A673 (cell line): ENCODE measurements at places on chromosomes 5 and 9. TPM values are rescaled to one million over a fixed set of nuclear protein-coding genes. Genes with fewer than 3 reads are reported as not detected.

DNA sequence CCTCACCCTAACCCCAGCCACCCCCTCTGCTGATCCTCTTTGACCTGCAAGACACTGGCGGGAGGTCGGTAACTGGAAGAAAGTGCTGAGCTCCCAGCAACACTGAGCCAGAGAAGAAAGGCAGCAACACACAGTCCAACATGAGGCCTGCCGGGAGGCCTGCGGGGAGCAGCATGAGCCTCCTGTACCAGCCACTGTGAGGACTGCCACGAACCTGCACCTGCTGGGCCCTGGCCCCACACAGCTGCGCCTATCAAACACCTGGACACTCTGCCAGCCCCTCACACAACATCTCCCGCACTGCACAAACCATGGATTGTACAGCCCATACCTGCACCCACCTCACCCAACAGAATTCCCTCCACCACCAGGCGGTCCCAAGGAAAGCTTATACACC, 18.3 kb downstream of the CAMK2A start:
- no peak for DNase-seq

DNA sequence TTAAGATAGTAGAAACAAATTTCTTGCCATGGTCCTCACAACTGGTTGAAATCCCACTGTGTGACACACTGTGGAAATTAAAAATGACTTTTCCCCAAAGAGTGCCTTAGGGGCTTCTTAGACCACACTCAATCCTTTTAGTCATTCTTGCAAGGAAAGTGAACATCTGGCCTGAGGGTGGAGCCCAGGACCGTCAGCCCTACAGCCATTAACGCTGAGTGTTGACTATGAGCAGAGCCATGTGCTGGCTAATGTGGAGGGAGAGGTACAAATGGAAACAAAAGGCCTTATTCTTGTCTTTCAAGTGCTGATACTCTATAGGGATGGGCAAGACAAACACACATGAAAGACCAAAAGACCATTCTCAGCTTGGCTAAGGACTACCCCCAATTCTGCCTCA, 456.5 kb downstream of the ZSWIM6 start:
- DNase-seq, result no peak

DNA sequence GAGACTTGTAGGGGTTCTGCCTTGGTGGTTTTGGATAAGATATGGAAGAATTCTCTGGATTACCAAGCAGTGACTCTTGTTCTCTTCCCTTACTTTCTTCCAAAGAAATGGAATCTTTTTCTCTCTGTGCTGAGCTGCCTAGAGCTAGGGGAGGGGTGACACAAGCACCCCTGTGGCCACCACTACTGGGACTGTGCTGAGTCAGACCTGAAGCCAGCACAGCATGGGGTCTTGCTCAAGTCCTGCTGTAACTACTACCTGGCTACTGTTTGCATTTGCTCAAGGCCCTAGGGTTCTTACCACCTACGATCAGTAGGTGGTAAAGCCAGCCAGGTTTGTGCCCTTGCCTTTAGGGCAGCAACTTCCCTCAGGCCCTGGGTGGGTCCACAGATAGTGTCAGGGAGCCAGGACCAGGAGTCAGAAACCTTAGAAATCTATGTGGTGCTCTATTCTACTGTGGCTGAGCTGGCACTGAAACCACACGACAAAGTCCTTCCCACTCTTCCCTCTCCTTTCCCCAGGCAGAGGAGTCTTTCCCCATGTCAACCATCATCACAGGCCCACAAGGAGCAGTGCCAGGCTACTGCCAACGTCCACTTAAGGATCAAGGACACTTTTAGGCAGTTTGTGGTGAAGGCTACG, 53.8 kb downstream of the SREK1 start:
- DNase-seq, result no peak

- DNase-seq, result no peak
Observed at GRCh38 chr5:127656825-127657224, 7.9 kb downstream of the CTXN3 start.

GRCh38 chr9:104766025-104766424, 2.1 kb downstream of the NIPSNAP3B start:
- DNase-seq, result no peak

DNA sequence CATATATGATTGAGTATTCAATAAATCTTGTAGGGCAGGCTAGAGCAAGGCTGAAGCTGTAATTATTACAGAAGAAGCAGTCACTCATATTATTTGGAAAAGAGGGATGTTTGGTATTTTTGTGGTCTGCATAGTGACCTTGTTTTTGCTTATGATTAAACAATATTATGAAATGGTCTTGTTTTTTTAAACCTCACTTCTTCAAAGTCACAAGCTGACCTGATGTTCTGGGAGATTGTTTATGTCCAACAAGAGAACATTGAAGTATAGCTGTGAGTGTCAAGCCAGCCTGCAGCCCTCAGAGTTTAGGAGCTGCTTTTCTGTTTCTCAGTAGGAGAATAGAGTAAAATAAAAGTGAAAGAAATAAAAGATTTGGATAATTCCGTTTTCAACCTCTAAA, 342.2 kb downstream of the LRRC70 start:
- DNase-seq, result no peak

DNA sequence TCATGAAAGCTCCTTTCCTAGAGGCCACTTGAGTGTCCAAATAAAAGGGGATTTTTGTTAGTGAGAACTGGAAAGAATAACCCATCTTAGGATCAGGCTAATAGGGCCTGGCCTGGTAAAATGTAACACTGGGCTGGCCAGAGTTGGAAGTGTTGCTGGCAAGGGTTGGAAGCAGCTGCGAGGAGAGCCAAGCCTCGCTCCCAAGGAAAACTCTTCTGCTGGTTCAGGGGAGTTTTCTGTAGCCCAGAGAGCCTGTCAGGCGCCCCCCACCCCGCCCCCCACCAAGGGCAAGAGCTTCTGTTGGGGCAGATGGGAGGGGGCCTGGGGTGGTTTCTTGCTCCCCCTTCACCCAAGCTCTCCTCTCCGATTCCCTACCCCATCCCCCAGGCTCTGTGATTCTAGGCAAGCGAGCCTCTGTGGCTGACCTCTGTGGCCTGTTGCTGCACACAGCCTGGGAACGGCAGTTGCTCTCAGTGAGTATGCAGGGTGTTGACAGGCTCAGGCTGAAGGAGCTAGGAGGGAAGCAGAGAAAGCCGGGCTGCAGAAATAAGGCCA, 547.8 kb downstream of the CCDC171 start:
- no peak for DNase-seq

GRCh38 chr5:23717486-23717885, 210.1 kb downstream of the PRDM9 start:
- DNase-seq, result no peak

DNA sequence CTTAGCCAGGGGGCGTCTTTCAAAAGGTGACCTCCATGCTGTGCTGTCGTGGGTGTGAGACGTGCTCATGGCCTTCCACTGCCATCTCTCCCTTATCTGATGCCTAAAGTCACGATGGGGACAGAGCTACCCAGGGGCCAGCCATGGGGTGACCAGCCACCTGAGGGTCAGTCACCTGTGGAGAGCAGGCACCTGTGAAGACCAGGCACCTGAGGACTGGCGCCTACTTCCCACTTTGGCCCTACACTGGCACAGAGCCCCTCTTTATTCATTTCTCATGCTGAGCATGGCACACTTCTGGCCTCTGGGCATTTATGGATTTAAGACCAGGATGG, 6.4 kb upstream of the EXOC3 start:
- DNase-seq, result no peak

GRCh38 chr5:76345582-76345981, 57.5 kb upstream of the IQGAP2 start:
- no peak for DNase-seq

DNA sequence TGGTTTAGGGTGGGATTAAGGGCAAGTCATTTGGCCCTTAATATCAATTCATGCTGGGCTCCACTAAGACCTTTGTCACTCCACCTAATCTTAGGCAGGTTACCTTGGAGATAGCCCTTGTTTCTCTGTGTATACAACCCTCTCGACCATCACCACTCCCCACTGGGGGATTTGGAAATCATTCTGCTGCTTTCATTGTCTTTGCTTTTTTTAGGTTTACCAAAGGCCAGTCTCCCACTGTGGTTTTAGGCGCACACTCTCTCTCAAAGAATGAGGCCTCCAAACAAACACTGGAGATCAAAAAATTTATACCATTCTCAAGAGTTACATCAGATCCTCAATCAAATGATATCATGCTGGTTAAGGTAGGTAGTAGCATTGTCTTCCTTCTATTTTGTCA, 6.2 kb downstream of the GZMK start:
- no peak for DNase-seq

DNA sequence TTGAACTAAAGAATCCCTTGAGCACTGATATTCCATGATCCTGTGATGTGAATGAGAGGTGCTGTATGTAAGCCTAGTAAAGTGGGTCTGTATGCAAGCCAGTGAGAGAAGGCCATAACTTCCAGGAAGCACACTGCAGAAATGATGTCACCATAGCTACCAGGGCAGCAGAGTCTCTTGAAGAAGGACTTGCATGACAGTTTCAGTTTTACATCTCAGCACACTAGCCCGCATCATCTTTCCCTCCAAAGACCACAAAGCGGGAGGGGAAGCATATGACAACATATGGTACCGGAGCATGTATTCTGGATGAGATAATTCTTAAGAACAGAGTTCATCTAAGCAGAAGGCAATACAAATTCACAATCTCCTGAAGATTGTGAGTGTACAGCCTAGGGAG, 37.6 kb upstream of the MAST4 start:
- no peak for DNase-seq

GRCh38 chr9:113899205-113899604, 23.1 kb downstream of the ZNF618 start:
- no peak for DNase-seq

- peak; percentile 44 for DNase-seq
Observed at GRCh38 chr9:36632892-36633291, 60.2 kb downstream of the MELK start.

The CHSY3 gene
- total RNA-seq, result not detected in 2 replicates

The TMEM215 gene
- total RNA-seq, result not detected in 2 replicates
